ENCODE measurements at places on chromosomes 6 and 20.

DNA sequence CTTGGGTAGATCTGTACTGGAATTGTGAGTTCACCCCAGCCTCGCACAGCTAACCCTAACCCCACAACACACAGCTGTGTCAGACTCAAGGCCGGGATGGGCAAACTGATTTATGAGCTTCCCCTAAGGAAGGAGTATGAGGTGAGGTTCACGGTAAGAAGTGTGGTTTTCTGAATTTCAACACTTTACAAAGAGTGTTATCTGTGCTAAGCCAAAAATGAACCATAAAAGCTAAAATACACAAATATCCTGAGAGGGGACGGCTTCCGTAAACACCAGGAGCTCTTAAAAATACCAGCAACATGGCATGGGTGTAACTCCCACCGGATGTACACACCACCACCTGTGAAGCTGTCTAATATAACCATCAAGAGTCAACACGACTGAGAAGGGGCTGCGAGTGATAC is 101.2 kb downstream of the ATP9A start:
- no peak for DNase-seq

- no peak for DNase-seq
These were observed 7.9 kb upstream of the OSER1 start for GRCh38 chr20:44218446-44218845.

DNA sequence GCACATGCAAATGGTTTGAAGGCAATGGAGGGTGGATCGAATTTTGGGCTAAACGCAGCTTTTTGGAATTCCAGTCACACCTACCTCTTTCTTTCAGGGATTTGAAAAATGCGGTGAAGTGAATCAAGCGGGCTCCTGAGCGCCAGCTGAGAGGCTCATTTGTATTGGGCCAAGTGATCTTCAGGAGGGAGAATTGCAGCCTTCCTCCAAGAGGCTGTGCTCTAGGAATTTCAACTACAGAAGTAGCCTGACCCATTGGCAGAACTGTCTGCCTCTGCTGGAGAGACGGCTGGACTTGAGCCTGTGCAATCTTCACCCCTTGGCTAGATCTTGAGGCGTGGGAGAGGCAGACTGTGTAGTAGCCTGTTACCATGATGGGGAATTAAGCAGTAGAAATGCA is 5.7 kb upstream of the TIAM2 start:
- no peak for DNase-seq

- DNase-seq: no peak
These were observed 7.7 kb downstream of the NPEPL1 start for GRCh38 chr20:58700121-58700821.

DNA sequence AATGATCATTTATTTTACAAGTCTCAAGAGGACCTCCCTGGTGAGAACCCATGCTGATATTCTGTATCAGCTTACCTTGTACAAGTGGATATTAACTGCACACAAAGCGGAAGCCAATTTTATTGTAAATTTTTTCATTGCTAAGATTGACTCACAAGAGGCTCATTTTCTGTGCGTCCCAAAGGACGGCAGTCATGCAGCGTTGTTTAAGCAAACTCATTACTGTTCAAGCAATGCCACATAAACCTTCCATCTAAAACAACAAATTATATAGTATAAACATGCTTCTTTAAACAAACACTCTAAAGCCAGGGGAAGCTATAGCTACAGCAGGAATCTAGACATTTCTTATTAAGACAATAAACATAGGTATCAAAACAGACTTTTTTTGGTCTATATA is 575.3 kb downstream of the FRK start:
- DNase-seq: no peak

DNA sequence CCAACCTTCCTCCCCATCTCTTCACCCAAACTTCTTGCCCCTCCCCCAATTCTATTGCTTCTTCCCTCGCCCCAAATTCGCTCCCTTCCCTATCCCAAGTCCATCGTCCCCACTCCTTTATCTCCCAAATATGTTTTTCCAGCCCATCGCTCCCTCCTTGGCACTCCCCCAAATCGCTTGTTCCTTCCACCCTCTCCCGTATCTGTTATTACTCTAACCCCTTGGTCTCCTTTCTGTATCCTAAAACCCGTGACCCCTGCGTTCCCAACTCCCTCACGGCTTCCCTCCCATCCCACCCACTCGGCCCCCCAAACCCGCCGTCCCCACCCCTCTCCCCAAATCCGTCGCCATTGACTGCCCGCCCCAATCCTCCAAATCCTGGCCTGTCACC is 584 bp downstream of the MTCH1 start:
- DNase-seq: no peak

GRCh38 chr6:56713254-56713672 is 70.6 kb upstream of the DST start:
- peak; percentile 90 for DNase-seq

GRCh38 chr6:137282254-137282653 is 63.1 kb upstream of the IFNGR1 start:
- no peak for DNase-seq

GRCh38 chr20:4812641-4813075 is 90.9 kb downstream of the PRND start:
- no peak for DNase-seq

DNA sequence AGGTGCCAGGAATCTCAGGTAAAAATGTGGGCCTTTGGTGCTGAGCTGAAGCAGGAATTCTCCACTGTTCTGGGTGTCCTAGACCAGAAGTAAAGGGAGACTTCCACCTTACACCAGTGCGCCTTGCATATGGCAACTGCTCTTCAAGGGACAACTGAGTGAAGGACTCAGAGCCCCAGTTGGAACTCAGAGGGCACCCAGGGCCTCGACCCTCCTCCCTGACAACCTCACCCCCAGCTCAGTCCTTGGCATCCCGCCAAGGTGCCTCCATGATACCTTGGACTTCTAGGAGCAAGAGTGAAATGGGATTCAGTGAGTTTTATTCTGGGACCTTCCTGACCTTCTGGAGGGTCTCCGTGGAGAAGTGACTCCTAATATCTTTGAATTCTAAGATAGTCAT is 153.7 kb upstream of the PROKR2 start:
- no peak for DNase-seq

DNA sequence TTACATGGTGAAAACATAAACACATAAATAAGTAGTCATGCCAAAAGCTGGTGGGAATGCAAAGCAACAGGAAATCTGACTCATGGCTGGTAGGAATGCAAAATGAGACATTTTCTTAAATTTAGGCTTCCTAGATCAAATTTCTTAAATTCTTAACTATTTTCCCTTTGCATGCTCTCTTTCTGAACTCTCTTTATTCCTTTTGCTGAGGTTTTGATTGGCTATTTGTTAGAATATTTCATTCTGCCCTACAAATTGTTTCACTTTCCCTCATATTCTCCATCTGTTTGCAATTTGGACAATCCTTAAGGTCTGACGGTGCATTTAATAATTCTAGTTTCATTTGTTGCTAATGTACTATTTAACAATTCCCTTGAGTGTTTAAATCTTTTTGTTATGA is 437.5 kb upstream of the RGS17 start:
- no peak for DNase-seq

- no peak for DNase-seq
These were observed 306 bp downstream of the EBF4 start for GRCh38 chr20:2692886-2693285.

DNA sequence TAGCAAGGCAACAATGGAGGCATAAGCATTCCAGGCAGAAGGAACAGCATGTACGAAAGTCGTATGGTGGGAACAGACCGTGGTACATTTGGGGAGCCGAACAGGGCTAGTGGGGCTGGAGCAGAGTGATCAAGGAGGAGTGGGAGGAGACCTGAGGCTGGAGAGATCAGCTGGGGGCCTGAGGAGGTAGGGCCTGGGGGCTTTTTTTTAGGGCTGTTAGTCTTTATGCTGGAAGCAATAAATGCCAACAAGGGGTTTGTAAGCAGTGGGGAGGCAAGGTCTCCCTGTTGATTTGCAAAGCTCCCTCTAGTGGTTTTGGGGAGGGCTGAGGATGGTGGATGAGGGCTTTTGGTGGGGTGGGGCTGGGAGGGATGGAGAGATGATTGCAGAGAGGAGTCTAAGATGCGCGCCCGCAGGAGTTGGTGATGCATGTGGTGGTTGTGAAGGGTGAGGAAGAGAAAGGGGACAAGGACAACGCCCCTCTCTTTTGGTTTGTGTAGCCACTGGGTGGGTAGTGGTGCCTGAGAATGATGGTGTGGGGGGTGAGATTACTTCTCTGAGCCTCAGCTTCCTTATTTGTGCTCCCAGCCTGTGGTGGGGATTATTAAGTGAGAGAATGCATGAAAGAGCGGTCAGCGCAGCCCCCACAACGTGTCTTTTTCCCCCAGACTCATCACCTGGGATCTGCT is 74.1 kb upstream of the TOX2 start:
- peak; percentile 35 for DNase-seq

GRCh38 chr6:41707565-41708200 is 27.7 kb downstream of the TFEB start:
- no peak for DNase-seq

GRCh38 chr20:9903048-9903655 is 64.3 kb upstream of the PAK5 start:
- DNase-seq: peak; percentile 10

- no peak for DNase-seq
These were observed 22.2 kb upstream of the ADGRG6 start for GRCh38 chr6:142279350-142280180.

DNA sequence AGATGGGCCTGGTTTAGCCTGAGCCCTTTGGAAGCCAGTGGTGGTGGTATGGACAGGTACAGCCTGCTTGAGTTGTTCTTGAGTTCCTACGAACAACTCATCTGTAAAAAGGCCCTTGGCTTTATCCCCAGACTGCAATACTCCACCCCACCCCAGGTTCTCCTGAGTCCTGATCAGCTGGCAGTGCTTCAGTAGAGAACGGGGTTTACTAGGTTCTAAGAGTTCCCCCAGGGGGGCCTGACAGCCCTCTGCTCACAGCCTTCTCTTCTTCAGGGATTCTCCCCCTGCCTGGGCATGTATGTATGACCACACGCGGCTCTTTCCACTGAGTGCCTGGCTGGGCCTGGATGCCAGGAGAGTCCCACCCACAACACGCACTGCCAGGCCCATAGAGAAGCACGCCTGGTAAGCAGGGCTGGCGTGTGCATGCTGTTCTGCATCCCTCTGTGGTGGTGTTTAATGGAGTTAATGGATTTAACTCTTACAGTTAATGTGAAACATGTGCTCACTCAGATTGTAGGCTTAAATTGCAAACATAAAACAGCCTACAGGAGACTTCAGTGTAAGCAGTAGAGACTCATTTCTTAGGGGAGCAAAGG is 44.3 kb upstream of the SLC4A11 start:
- no peak for DNase-seq

- DNase-seq: no peak
These were observed 82.9 kb upstream of the MARCKS start for GRCh38 chr6:113774127-113774825.
